ENCODE measurements at places on chromosomes 3 and 15.
A peak's percentile ranks its signal among the peaks of the same experiment; 100 is the strongest.

GRCh38 chr3:5187920-5188418 is 462 bp downstream of the EDEM1 start:
- DNase-seq: peak; percentile 47

DNA sequence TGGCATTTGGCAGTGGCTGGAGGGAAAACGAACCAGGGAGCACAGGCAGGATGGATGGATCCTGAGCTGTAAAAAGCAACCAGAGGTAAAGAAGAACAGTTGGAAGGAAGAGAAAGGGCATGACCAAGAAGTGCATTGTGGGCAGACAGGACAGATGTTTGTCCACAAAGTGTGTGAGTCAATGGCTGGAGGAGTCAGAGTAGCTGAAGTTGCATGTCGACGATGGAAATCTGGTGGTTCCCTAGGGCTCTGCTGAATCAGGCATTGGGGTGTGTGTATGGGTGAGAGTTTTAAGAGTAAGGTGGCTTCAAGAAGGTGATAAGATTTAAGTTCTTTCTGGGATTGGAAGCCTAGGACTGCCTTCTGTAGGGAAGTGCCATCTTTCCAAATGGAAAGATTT is 214.0 kb upstream of the BHLHE40 start:
- no peak for DNase-seq

- no peak for DNase-seq
These were observed 277.2 kb downstream of the SHQ1 start for GRCh38 chr3:72571052-72571451.

GRCh38 chr15:84816694-84817465 is at the start of gene ALPK3:
TSS of gene ALPK3 (plus strand) at chr15:84817356. CDS start at chr15:84817453, 97 bp downstream.
- DNase-seq: no peak

- no peak for DNase-seq
These were observed 117.7 kb upstream of the TP63 start for GRCh38 chr3:189513281-189514117.

DNA sequence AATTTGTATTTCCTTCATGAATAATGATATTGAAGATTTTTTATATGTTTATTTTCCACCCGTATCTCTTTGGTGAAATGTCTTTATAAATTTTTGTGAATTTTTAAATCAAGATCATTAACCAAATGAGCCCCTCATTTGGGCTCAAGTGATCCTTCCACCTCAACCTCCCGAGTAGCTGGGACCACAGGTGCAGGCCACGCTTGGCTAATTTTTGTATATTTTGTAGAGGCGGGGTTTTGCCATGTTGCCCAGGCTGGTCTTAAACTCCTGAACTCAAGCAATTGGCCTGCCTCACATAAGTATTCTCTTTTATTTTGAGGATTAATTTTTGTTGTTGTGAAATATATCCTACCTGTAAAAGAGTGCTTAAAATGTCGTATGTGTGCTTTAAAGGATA is 4.9 kb downstream of the BBS4 start:
- no peak for DNase-seq

DNA sequence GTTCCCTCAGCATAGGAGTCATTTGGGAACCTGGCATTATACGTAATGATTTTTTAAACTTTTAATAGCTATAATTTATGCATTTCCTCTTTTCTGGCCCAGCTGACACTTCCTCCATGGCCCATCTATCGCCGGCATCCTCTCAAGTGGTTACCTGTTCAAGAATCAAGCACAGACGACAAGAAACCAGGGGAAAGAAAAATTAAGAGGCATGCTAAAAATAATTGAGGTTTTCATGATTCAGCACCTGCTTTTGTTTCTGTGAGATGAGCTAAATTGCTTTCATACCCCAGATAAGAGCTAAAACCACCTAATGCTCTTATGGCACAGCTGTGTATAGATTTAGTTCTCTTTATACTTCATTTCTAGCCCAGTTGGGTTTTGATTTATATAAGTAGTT is 1.7 kb downstream of the SPCS1 start:
- DNase-seq: no peak

GRCh38 chr15:40249477-40250303 is 10.8 kb downstream of the PAK6 start:
- peak; percentile 68 for DNase-seq

DNA sequence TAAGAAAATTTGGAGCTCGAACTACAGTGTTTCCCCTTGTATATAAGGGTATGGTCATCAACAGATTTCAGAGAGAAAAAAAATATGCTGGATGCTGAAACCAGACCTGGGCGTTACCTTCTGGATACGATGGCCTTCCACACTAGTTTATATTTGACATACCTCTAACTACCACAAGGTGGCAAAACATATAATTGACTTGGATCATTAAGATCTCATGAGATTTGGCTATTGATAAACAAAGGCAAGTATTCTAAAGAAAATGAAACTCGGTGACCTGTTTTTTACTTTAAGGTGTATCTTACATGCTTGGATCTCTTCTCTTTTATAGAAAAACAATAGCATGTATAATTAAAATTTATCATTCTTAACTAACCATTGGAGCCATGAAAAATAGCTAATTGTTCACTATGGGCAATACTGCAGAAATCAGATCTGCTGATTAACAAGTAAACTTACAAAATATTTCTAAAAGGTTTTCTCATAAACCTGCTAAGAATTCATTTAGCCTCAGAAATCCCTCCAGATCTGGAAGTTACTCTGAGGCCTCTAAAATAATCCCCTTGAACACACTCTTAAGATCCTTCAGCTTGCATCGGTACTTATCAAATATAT is 300.6 kb upstream of the KCNH8 start:
- DNase-seq: peak; percentile 4

DNA sequence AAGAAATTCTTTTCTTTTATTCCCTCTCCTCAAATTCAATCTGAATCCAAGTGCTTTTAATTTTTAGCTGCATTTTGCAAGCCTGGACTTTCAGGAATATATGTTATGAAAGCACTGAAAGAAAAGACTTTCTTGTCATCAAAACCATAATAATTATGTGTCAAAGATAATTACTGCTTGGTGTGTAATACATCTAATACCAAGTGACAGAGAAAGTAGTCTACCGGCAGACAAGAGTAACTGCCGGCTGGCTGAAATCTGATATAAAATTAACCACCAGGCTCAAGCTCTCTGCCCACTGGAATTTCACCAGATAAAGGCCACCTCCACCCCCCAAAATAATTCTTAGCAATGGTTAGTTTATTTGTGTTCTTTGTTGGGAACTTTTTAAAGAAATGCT is 220.9 kb upstream of the CDIN1 start:
- no peak for DNase-seq

GRCh38 chr3:11438646-11439045 is 166.4 kb downstream of the ATG7 start:
- DNase-seq: no peak

- DNase-seq: peak; percentile 61
These were observed 4.8 kb downstream of the UBE2E1 start for GRCh38 chr3:23810343-23811184.

DNA sequence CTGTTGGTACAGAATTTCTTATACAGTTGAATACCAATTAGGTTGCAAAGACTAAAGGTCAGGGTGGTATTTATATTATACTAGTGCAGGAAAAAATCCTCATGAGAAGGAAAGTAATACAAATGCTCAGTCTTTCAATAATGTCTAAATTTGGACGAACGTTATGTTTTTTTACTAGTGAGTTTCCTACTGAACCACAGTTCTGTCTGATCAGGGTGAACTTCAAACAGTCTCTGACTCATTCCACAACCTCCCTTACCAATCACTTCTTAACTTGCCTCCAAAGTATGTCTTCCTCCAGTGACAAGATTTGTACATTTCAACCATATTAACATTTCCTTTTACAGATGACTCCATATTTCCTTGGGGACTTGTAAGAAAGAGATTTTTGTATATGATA is 3.4 kb downstream of the TMEM212 start:
- DNase-seq: no peak

GRCh38 chr15:85681386-85681785 is 113.3 kb downstream of the KLHL25 start:
- DNase-seq: no peak

- DNase-seq: no peak
These were observed 36.9 kb upstream of the PIAS1 start for GRCh38 chr15:68017201-68017600.

GRCh38 chr3:183203670-183204069 is 41.1 kb upstream of the LAMP3 start:
- DNase-seq: no peak

DNA sequence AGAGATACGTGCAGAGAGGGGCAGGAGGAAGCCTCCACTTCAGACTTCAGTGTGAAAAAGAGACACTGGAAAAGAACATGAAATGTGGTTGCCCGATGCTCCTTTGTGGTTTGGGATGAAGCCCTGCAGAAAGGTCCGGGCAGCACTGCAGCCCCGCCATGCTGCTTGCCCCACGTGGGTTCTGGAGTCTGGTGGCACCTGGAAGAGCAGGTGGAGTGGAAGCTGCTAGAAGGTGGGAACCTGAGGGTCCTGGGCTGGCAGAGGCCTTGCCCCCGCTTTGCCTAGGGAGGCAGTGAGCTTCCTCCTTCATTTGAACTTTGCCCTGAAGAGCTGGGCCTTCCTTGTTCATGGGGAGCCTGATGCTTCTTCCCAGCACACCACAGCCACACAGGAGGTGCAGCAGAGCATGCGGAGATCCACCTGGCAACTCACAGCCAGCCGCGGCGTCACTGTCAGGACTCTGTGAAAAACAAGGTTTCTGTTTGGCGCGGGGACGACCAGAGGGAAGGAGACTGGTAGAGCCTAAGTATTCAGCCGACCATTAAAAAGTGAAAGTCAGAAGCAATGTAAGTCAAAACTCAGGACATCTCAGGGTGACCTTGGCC is 59.0 kb downstream of the APBA2 start:
- no peak for DNase-seq

DNA sequence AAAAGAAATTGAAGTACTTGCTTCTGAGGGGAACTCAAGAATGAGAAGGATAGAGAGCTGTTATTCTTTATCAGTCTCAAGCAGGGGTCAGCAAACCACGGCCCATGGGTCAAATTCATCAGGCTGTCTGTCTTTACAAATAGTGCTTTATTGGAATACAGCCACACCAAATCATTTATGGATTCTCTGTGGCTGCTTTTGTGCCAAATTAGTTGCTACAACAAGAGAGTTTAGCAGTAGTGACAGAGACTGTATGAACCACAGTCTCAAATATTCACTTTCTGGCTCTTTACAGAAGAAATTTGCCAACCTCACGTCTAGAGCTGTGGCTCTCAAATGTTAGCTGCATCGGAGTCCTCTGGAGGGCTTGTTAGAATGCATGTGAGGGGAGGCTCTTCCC is 258.0 kb upstream of the RARB start:
- DNase-seq: no peak

DNA sequence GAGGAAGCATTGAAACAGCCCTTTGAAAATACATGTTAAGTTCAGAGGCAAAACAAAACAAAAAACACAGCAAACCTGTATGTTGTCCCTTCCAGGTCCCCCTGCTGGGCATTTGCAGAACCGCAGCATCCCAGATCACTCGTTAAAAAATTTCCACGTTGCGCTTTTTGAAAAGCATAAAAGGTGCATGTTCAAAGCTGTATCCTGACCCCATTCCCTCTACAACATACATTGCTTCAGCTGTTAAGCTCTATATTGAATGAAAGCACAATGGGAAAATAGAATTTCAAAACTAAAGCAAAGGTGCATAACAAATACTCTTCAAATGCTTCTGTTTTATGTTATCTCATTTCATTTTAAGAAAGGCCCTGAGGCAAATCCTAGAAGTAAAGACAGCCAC is 328.3 kb downstream of the THSD4 start:
- DNase-seq: peak; percentile 66

DNA sequence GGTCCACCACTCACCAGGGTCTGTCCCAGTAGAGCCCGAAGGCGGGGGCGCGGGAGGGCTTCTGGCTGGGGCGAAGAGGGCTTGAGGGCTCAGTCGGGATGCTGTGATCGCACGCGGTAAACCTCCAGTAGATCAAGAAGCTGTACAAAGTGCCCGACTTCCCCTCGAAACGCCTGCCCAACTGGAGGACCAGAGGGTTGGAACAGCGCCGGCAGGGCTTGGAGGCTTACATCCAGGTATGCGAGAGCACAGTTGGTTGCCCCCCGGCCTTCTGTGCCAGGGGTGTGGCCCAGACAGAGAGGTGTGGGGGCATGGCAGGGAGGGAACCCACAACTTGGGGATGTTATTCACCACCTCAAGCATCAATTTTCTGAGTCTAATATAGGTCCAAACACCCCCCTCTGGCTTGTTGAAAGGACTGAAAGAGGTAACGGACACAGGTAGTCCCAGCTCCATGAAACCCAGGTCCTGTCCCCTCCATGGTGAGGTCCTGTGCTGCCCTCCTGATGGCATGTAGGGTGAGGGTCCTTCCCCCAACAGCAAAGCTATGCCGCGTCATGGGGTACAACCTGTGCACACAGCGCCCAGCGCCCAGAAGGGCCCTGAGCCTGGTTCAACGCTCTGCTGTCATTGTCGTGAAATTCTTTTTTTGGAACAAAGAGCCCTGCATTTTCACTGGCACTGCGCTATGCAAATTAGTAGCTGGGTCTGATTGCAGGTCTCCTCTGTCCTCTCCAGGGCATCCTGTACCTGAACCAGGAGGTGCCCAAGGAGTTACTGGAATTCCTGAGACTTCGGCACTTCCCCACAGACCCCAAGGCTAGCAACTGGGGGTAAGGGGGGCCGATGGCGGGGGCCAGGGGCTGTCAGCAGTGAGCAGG is 1.2 kb downstream of the SNX22 start:
- peak; percentile 37 for DNase-seq

GRCh38 chr15:57451555-57451954 is 75.2 kb downstream of the CGNL1 start:
- no peak for DNase-seq

GRCh38 chr3:126202276-126202675 is 21.9 kb upstream of the ALDH1L1 start:
- no peak for DNase-seq

DNA sequence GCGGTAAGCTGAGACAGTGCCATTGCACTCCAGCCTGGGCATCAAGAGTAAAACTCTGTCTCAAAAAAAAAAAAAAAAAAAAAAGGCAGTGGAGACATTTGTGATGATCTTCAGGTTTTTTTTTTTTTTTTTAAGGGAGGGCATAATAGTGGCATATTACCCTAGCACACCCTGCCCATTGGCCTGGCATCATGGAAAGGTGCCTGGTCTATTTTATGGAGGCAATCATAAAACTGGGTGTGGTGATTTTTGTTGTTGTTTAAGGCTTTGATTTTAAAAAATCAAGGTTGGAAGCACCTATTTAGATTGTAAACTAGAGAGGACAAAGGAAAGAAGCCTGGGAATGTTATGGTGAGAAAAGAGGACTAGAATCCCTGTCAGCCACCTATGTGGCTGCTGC is 6.0 kb downstream of the IQGAP1 start:
- no peak for DNase-seq

Data from ELR (cell line).